ENCODE measurements at places on chromosomes 2 and 18.
A peak's percentile ranks its signal among the peaks of the same experiment; 100 is the strongest.

GRCh38 chr2:52874466-52875106 is 893.0 kb upstream of the CHAC2 start:
- DNase-seq: no peak

GRCh38 chr2:70777450-70777849 is 9.4 kb upstream of the ADD2 start:
- DNase-seq: no peak

GRCh38 chr2:139805441-139805840 is 1025.3 kb upstream of the NXPH2 start:
- DNase-seq: no peak

GRCh38 chr2:25340181-25340921 is 1.4 kb downstream of the DNMT3A start:
- DNase-seq: no peak

DNA sequence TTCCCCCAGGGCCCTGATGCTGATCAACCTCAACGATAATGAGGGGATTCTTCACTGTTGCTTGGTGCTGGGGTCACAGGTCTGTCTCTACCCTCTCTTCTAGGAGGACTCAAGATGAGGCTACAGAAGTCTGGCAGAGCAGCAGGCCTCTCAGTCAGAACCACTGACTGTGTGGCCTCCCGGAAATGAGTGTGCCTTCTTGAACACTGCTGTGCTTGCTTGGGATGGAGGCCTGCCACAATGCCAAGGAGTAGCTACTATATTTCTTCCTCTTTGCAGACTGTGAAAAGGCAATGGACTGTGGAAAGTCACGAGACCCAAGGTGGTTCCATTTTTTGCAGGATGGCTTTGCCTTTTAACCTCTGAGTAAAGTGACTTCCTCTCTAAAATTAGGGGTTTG is 5.8 kb upstream of the HOXD1 start:
- DNase-seq: no peak

GRCh38 chr2:42868874-42869273 is 76.5 kb upstream of the HAAO start:
- no peak for DNase-seq

DNA sequence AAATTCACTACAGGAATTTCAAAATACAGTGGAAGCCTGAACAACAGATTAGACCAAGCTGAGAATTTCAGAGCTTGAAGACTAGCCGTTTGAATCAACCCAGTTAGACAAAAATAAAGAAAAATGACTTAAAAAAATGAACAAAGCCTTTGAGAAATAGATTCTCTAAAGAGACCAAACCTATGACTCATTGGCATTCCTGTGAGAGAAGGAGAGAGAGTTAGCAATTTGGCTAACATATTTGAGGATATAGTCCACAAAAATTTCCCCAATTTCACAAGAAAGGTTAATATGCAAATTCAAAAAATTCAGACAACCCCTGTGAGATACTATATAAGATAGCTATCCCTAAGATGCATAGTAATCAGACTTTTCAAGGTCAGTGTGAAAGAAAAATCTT is 78.0 kb downstream of the MYO3B start:
- DNase-seq: no peak

- DNase-seq: peak; percentile 9
Measured at GRCh38 chr2:119011162-119011909, 69.3 kb downstream of the MARCO start.

- no peak for DNase-seq
Measured at GRCh38 chr2:196079052-196079451, 10.4 kb upstream of the DNAH7 start.

- no peak for DNase-seq
Measured at GRCh38 chr18:23183411-23184150, 48.3 kb downstream of the CABLES1 start.

GRCh38 chr2:237435844-237436587 is 22.1 kb upstream of the COL6A3 start:
- DNase-seq: no peak

DNA sequence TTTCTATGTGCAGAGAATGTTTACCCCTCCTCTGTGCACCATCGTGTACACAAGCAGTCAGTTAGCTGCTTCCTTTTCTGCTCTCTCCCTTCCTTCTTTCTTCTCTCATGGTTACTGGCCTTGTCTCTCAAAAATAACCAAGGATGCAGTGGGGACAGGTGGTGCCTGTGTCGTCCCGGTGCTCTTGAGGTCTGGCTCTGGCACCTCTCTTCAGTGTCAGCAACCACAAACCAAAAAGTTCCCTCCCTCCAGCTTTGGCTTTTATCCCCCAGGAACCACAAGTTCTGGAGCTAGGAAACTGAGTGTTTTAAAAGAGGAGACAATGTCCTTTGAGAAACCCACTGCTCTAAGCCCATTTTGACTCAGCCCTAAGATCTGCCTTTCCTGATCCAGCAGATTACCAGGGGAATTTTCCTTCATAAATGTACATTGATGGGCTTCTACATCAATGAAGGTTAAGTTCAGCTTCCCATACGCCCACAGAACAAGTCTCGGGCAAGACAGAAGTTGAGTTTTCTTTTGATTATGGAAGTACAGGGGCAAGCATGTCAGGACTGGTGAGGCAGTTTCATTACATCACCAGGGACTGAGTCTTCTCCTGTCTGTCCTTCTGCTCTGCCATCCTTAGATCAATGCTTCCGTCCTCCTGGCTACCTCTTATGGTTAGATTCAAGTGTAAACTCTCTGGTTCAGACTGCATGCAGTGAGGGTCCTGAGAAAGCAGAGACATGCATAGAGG is 232.2 kb downstream of the SETBP1 start:
- DNase-seq: no peak

- no peak for DNase-seq
Measured at GRCh38 chr2:147456779-147457178, 388.1 kb upstream of the ACVR2A start.

DNA sequence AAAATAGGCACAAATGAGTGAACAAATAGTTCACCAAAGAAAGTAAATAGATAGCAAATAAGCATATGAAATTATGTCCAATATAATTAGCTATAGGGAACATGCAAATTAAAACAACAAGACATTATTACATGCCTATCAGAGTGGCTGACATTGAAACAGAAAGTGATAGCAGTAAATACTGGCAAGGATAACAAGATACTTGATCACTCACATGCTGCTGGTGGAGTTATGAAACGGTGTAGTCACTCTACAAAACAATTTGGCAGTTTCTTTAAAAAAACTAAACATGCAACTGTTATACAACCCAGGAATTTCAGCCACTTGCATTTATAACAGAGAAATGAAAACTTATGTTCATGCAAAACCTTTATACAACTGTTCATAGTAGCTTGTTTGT is 439.2 kb upstream of the ACVR2A start:
- no peak for DNase-seq

GRCh38 chr2:128789776-128790455 is 471.2 kb upstream of the HS6ST1 start:
- DNase-seq: no peak

- DNase-seq: no peak
Measured at GRCh38 chr18:79792096-79792987, 5.4 kb upstream of the KCNG2 start.

Data from activated CD4-positive, alpha-beta T cell treated with anti-CD3 and anti-CD28 coated beads, Interleukin-10, Interleukin-2, amounts not matched to agents 100 ng/mL and 50 ng/mL, durations not matched to agents 16 hours and 8 hours (primary cell).